ENCODE measurements at places on chromosomes 16 and 17. TPM values are rescaled to one million over a fixed set of nuclear protein-coding genes. Genes with fewer than 3 reads are reported as not detected.

- peak; percentile 89 for DNase-seq
These were observed 4.6 kb downstream of the TGFB1I1 start for GRCh38 chr16:31476303-31477219.

DNA sequence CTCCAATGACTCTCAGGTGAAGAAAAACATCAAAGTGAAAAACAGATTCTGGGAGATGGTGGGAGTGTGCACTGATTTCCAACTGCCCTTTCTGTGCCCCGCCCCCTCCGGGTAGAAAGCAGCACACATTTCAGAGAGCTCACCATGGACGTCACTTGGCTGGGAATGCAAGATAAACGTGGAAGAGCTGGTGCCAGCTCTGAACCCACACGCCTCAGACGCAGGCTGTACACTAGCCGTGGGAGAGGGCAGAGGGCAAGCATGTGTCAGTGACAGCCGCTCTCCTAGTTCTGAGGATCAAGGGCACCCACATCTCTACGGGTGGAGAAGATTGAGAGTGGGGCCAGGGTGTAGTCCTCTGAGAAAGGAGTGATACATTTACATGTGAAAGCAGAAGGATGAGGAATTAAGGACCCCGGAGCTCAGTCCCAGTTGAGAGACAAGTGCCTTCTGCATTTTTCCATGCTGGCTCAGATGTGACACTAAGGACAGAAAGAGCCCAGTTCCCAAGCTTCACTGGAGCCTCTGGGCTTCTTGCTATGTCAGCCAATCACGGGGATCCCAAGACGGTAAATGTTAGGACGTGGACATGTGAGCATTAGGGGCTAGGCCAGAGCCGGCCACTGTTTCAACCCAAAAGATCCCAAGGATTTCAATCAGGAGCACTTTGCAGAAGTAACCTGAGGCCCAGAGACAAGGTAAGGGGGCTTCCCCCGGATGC, 101.3 kb downstream of the ZFHX3 start:
- DNase-seq, result peak; percentile 68

GRCh38 chr16:64455275-64455674, 666.6 kb downstream of the CDH11 start:
- DNase-seq, result no peak

- DNase-seq, result no peak
These were observed 11.8 kb upstream of the RAB11FIP4 start for GRCh38 chr17:31379597-31380205.

DNA sequence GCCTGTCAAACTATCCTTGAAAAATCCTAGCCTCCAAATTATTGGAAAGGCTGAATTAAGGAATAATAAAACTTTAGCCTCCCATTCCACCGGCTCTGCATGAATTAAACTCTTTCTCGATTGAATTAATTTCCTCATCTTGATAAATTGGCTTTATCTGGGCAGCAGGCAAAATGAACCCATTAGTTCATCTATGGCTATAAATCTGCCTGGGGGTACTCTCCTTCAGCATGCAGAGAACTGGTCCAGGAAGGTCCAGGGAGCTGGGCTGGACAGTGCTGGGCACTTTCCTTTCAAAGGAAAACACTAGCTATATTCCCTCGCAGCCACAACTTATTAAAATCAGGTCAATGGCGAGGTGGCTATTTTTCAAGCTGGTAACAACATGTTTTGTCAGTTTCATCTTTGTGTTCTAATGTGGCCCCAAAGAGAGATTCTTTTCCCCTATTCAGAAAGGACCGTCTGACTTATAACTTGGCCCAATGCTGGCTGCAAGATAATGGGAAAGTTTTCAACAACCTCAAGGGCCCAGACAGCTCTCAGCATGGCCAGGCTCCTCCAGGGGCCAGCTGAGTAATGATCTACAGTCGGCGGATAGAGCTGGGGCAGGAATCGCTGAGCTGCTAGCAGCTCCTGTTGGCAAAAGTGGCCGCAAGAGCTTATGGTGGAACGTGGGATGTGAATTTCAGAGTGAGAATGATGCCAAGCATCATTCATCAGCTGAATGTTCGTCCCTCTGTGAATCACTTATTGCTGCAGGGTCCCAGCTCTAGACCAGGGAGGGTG, 326.9 kb downstream of the SLC39A11 start:
- no peak for DNase-seq

NPIPA7 gene
- 7.5 TPM for total RNA-seq

C17orf50 gene
- total RNA-seq, result not detected

ITGAX gene
- total RNA-seq, result 27.0 TPM

HEATR9 gene
- not detected for total RNA-seq

DPEP2 gene
- total RNA-seq, result 1.7 TPM

TK2 gene
- 27.4 TPM for total RNA-seq

Data from aorta (tissue), 5 donors.